ENCODE measurements at places on chromosomes 16 and 17.

- H3K4me1 ChIP-seq = no peaks in the 10 kb centered on the region
- H3K36me3 ChIP-seq = no peaks in the 10 kb centered on the region
- no peak overlapping the region for H3K27ac ChIP-seq
- DNase-seq = no peak
Measured at GRCh38 chr16:87216148-87216840, 100.9 kb downstream of the C16orf95 start.

GRCh38 chr16:23876256-23876896, 40.6 kb downstream of the PRKCB start:
- no peaks in the 10 kb centered on the region for H3K27me3 ChIP-seq
- H3K4me1 ChIP-seq = peaks cover 80% of the 10 kb centered on the region
- no peaks in the 10 kb centered on the region for H3K36me3 ChIP-seq
- H3K4me3 ChIP-seq = no peak overlapping the region

GRCh38 chr17:83128306-83129240, 49.2 kb downstream of the METRNL start:
- peaks cover 24% of the 10 kb centered on the region for H3K4me1 ChIP-seq
- no peak overlapping the region for H3K27ac ChIP-seq
- peaks cover 32% of the 10 kb centered on the region for H3K27me3 ChIP-seq
- H3K36me3 ChIP-seq = peaks cover under 1% of the 10 kb centered on the region
- DNase-seq = no peak

DNA sequence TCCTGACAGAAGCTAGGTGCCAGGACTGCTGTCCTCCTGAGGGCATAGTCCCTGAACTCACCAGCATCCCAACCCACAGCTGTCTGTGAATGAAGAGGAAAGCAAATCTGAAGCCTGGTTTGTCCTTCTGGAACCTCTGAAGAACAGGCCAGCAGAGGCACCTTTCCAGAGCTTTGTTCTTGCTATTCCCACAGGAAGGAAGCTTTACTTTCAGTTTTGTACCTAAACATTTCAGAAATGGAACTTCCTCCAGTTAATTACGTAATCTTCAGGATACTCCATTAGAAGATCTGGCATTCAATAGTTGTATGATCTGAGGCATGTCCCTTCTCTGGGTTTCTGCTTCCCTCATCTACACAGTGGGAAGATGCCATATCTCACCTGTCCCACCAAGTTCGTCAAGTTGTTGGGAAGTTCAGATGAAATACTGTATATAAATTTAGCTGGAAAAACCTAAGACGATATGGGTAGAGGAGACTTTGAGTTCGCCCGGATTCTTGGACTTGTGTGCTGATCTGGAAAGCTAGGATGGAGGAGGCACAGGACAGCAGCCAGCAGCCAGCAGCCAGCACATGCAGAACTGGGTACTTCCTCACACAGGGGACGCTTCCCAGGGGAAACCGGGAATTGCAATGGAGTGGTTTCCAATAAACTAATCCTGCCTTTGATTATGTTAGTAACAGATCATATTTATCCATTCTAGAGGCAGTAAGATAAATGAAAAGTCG, 22.4 kb downstream of the NXPH3 start:
- no peak for DNase-seq
- peaks cover 7% of the 10 kb centered on the region for H3K36me3 ChIP-seq
- H3K27me3 ChIP-seq = no peaks in the 10 kb centered on the region
- no peaks in the 10 kb centered on the region for H3K4me1 ChIP-seq

DNA sequence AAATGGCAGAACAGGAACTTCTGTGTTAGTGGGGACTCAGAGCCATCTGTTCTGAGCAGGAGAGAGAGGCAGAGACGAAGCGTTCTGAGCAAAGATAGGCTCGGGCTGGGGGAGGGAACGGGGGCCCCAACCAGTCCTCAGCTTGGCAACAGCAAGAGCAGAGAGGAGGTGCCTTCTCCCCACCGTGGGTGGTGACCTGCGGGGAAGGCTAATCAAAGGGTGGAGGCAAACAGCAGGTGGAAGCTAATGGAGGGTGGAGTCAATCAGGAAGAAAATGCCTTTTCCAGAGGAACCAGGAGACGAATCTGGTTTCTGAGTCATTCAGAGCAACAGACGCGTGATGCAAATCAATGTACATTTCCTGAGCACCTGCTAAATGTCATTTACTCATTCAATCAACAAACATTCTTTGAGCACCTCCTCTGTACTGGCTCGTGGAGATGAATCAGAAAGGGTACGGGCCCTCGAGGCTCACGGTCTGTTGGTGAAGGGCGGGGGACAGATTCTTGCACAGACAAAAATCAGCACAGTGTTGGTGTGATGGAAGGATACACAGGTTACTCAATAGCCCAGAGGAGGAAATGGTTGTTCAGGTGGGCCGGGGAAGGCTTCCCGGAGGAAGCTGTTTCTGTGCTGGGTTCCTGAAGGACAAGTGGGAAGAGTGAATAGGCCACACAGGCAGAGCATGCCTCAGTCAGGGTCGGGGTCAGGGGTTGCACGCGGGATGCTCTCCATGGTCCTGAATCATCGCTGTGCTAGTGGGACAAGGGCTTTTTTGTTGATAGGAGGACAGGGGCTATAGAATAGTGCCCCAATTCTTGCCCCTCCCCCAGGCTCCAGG, 5.7 kb upstream of the SPNS2 start:
- H3K27ac ChIP-seq = peak overlapping the region; percentile 2
- H3K36me3 ChIP-seq = no peaks in the 10 kb centered on the region
- H3K4me3 ChIP-seq = no peak overlapping the region
- peaks cover 8% of the 10 kb centered on the region for H3K27me3 ChIP-seq
- peaks cover 11% of the 10 kb centered on the region for H3K4me1 ChIP-seq
- DNase-seq = peak; percentile 31

GRCh38 chr16:89104930-89105571, 11.4 kb downstream of the ACSF3 start:
- DNase-seq = no peak
- H3K36me3 ChIP-seq = peaks cover 32% of the 10 kb centered on the region
- H3K27me3 ChIP-seq = no peaks in the 10 kb centered on the region
- H3K4me3 ChIP-seq = no peak overlapping the region
- H3K27ac ChIP-seq = no peak overlapping the region

DNA sequence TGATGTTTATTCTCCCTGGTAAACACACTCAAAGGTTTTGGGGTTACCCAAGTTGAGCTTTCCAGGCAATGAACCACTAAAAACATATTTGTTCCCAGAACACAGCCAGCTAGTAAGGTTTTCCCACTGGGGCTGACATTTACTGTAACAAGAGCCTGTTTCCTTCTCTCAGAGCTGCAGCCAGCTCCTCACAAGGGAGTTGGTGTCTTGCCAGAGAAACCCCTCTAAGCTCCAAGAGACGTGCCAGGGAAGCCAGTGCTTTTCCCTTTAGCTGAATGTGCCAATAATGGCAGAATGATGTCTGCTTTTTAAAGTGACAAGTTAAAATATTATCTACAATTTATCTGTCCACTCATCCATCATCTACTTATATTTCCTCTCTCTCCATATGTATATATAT, 170.8 kb upstream of the RBFOX1 start:
- H3K27me3 ChIP-seq = no peaks in the 10 kb centered on the region
- no peaks in the 10 kb centered on the region for H3K4me1 ChIP-seq
- no peak overlapping the region for H3K27ac ChIP-seq
- DNase-seq = no peak

DNA sequence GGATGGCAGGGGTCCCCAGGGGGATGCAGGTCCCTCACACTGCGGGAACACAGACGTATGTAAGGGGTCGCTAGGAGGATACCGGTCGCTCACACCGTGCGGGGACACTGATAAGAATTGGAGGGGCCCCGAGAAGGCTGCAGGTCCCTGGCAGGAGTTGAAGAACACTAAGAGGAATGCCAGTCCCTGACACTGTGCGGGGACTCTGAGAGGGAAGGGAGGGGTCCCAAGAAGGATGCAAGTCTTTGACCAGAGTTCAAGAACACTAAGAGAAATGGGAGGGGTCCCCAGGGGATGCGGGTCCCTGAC, 510 bp downstream of the ERCC4 start:
- H3K4me1 ChIP-seq = peaks cover 26% of the 10 kb centered on the region
- peak overlapping the region; percentile 96 for H3K4me3 ChIP-seq
- H3K36me3 ChIP-seq = peaks cover 4% of the 10 kb centered on the region
- no peak for DNase-seq
- peak overlapping the region; percentile 99 for H3K27ac ChIP-seq

GRCh38 chr16:3554351-3554928, 22.8 kb downstream of the NLRC3 start:
- peaks cover 16% of the 10 kb centered on the region for H3K36me3 ChIP-seq
- H3K4me3 ChIP-seq = no peak overlapping the region
- H3K27me3 ChIP-seq = no peaks in the 10 kb centered on the region
- DNase-seq = no peak
- H3K4me1 ChIP-seq = no peaks in the 10 kb centered on the region

DNA sequence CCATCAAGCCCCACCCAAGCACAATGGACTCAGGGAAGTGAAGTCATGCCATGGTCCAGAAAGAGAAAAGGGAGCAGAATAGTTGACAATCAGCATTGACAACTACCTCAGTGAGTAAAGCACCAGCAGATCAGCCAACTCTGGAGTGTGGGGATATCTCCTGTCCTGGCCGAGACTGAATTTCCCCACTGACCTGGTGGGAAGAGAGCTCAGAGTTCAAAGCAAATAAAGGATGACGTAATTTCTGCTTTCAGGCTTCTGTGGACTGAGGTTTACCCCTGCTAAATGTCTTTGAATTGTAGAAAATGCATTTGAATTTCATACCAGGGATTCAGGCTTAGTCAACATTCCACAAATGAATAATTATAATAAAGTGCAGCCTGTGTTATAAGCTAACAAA, 152.9 kb downstream of the CBLN1 start:
- H3K36me3 ChIP-seq = no peaks in the 10 kb centered on the region
- no peaks in the 10 kb centered on the region for H3K4me1 ChIP-seq
- H3K4me3 ChIP-seq = no peak overlapping the region
- no peaks in the 10 kb centered on the region for H3K27me3 ChIP-seq
- DNase-seq = no peak

DNA sequence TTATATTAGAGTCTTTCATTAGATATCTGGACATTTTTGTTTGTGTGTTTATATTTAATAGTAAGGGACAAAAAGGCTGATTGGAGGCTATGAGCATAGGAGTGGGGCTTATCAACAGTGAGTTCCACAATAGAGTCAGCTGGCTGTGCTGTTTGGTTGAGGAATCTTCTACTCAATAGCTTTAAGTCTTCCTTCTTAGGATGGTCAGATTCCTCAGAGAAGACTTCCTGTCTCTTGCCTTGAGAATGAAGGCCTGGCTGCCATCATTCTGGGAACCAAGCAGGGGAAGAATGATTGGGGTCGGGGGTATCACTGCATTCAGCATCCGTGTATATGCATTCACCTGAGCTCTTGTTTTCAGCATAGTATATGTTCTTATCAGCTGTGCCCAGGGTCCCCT, 31.9 kb upstream of the ABCC11 start:
- H3K27me3 ChIP-seq = no peaks in the 10 kb centered on the region
- H3K4me1 ChIP-seq = no peaks in the 10 kb centered on the region
- DNase-seq = no peak
- peaks cover 21% of the 10 kb centered on the region for H3K36me3 ChIP-seq
- no peak overlapping the region for H3K4me3 ChIP-seq

- H3K4me1 ChIP-seq = no peaks in the 10 kb centered on the region
- H3K27ac ChIP-seq = no peak overlapping the region
- no peak overlapping the region for H3K4me3 ChIP-seq
- DNase-seq = no peak
- H3K36me3 ChIP-seq = no peaks in the 10 kb centered on the region
- H3K27me3 ChIP-seq = peaks cover 7% of the 10 kb centered on the region
Measured at GRCh38 chr16:55077266-55077665, 146.6 kb downstream of the IRX5 start.

- peaks cover 7% of the 10 kb centered on the region for H3K27me3 ChIP-seq
- no peaks in the 10 kb centered on the region for H3K36me3 ChIP-seq
- no peak for DNase-seq
- H3K27ac ChIP-seq = no peak overlapping the region
Measured at GRCh38 chr17:81422776-81423697, 27.8 kb downstream of the BAHCC1 start.

DNA sequence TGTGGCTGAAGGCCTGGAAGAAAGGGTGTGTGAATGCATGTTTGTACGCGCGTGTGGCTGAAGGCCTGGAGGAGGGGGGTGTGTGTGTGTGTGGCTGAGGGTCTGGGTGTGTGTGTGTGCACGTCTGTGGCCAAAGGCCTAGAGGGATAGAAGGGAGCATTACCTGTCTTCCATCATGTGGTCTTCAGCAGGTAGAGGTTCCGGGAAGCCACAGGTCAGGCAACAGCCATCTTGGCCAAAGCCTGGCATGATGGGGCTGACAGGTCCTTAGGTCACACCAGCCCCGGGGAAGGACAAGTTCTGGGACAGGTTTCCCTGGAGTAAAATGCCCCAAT, 5.2 kb downstream of the LITAFD start:
- H3K27me3 ChIP-seq = peaks cover 12% of the 10 kb centered on the region
- H3K36me3 ChIP-seq = peaks cover 11% of the 10 kb centered on the region
- DNase-seq = no peak
- no peak overlapping the region for H3K4me3 ChIP-seq

- no peak for DNase-seq
- no peak overlapping the region for H3K27ac ChIP-seq
- no peaks in the 10 kb centered on the region for H3K4me1 ChIP-seq
- no peaks in the 10 kb centered on the region for H3K36me3 ChIP-seq
Measured at GRCh38 chr17:75603123-75603522, 15.5 kb downstream of the MYO15B start.

- no peak overlapping the region for H3K4me3 ChIP-seq
- DNase-seq = no peak
- H3K27ac ChIP-seq = no peak overlapping the region
- peaks cover 18% of the 10 kb centered on the region for H3K36me3 ChIP-seq
Measured at GRCh38 chr17:44864831-44865230, 17.1 kb downstream of the HIGD1B start.

GRCh38 chr17:17740615-17741348, 59.5 kb downstream of the RAI1 start:
- no peak overlapping the region for H3K27ac ChIP-seq
- no peaks in the 10 kb centered on the region for H3K27me3 ChIP-seq
- H3K4me3 ChIP-seq = peak overlapping the region; percentile 65
- peak; percentile 47 for DNase-seq

GRCh38 chr17:72004611-72005331, 116.0 kb upstream of the SOX9 start:
- H3K4me1 ChIP-seq = no peaks in the 10 kb centered on the region
- no peaks in the 10 kb centered on the region for H3K36me3 ChIP-seq
- no peak for DNase-seq
- H3K27me3 ChIP-seq = no peaks in the 10 kb centered on the region

- H3K36me3 ChIP-seq = no peaks in the 10 kb centered on the region
- no peaks in the 10 kb centered on the region for H3K4me1 ChIP-seq
Measured at GRCh38 chr17:71970312-71970711, 150.5 kb upstream of the SOX9 start.

GRCh38 chr17:77606146-77606864, 352.2 kb upstream of the TNRC6C start:
- H3K4me3 ChIP-seq = no peak overlapping the region
- peaks cover 25% of the 10 kb centered on the region for H3K4me1 ChIP-seq
- H3K27ac ChIP-seq = no peak overlapping the region
- DNase-seq = no peak
- no peaks in the 10 kb centered on the region for H3K27me3 ChIP-seq

DNA sequence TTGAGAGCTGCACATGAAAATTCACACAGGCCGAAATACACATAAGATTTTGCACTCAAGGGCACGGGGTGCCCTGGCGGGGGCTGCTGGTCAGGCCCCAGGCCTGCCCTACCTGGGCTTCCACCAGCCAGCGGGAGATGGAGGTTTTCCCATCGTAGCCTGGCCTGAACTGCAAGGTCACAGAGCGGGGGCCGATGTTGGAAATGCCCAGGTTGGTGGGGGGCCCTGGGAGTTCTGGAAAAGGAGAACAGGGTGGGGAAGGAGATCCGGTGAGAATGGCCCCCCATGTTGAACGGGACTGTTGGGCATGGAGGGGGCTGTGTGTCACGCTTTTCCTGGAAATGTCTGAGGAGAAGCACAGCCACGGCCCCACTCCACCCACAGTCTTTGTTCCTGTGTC, 87.3 kb upstream of the CDC42EP4 start:
- H3K36me3 ChIP-seq = no peaks in the 10 kb centered on the region
- H3K27ac ChIP-seq = no peak overlapping the region
- H3K27me3 ChIP-seq = no peaks in the 10 kb centered on the region
